NCI-H524 treated with DMSO at 0.1 percent for 48 hours (cell line): ENCODE measurements at places on chromosomes 5 and 9.

GRCh38 chr9:129381481-129381957 lies 203.5 kb upstream of the IER5L start:
- DNase-seq, result no peak

DNA sequence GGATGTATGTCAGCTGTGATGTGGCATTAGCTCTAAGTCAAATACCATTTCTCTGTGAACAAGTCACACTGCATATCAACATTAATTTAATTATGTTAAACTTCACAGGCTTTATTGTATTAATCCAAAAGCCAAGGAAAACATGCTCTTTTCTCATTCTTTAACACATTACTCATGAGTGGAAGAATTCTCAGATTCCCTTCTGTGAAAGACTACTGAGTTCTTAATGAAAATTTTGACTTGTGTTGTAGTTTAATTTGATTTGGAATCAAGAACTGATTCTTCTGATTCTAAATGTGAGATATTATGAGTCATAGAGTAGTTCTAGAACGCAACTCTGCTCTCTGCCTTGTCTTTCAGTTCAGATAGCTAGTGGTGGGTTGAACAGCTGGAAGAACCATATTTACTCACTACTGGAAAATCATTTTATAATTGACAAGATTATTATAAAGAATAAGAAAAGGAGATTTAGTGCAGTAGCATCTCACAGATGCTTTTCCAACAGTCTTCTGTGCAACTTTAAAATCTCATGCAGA lies 90.6 kb downstream of the VCAN start:
- DNase-seq, result no peak

DNA sequence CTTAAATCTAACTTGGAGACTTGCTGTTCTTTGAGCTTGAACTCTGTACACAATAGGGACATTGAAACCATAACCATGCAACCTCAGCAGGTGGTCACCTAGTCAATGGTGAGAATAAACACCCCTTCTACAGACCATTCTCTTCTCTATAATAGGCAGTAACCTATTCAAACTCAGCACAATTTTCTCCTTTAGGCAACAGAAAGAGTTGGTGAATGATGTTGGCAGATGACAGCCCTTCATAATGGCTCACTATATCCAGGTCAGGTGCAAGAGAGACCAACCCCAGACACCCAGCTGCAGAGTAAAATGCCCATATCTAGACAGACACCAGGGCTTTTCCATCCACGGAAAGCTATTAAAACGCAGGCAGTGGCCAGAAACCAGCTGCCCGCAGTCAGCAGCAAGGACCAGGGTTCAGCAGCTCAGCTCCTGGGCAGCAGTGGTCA lies 106.7 kb downstream of the SERINC5 start:
- no peak for DNase-seq

GRCh38 chr5:113083481-113083880 lies 106.9 kb downstream of the DCP2 start:
- DNase-seq, result no peak

- no peak for DNase-seq
Measured at GRCh38 chr5:80963521-80963895, 3.3 kb downstream of the RASGRF2 start.

- DNase-seq, result no peak
Measured at GRCh38 chr5:34529581-34530331, 126.4 kb upstream of the RAI14 start.

- no peak for DNase-seq
Measured at GRCh38 chr5:72441862-72442540, 65.2 kb downstream of the ZNF366 start.

DNA sequence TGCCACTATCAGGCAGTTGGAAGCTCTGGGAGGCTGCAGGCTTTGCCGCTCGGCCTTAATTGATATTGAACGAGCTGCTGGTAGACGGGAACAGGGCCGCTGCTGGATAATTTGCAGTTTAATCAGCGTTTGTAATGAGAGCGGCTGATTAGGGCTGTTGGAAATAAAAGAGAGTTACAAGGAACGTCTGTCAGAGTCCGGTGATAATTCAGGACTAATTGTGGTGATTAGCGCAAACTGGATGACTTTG lies 68.2 kb upstream of the TBCA start:
- no peak for DNase-seq

- no peak for DNase-seq
Measured at GRCh38 chr5:54637654-54638053, 120.1 kb downstream of the SNX18 start.

DNA sequence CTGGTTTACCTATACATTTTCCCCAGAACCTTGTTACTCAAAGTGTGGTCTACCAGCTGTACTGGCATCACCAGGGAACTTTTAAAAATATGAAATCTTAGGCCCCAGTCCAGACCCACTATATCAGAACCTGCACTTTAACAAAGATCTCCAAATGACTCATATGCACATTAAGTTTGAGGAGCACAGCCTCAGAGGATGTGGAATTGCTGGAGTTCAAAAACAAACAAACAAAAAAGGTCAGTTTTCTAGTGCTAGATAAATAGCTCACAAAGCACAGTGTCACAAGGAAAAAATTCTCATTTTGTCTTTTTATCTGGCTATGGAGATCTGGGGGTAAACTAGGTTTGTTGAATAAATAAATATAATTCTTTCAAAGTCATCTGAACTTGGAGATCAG lies 68.9 kb upstream of the ANKRD55 start:
- no peak for DNase-seq
